NCI-H2029 (cell line): ENCODE measurements at places on chromosomes 2 and 18.
A peak's percentile ranks its signal among the peaks of the same experiment; 100 is the strongest.

GRCh38 chr2:232333361-232334135, 45.0 kb upstream of the ALPP start:
- DNase-seq: no peak

- no peak for DNase-seq
Measured at GRCh38 chr2:240795454-240795853, 24.6 kb downstream of the KIF1A start.

DNA sequence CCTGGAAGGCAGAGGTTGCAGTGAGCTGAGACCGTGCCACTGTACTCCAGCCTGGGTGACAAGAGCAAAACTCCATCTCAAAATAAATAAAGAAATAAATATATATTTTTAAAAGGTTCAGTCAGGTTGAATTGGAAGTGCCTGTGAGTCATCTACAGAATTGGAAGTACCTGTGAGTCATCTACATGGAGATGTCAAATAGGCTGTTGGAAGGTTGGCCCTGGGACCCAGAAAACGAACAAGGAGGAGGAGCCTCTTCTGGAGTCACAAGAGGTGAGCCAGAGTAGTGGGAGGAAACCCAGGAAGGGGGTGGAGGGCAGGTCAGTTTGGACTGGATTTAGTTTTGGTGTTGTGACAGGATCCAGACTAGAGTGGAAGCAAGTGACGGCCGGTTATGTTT, 15.2 kb upstream of the SCYGR1 start:
- DNase-seq: no peak

- no peak for DNase-seq
Measured at GRCh38 chr2:55408098-55408882, 11.4 kb downstream of the CCDC88A start.

DNA sequence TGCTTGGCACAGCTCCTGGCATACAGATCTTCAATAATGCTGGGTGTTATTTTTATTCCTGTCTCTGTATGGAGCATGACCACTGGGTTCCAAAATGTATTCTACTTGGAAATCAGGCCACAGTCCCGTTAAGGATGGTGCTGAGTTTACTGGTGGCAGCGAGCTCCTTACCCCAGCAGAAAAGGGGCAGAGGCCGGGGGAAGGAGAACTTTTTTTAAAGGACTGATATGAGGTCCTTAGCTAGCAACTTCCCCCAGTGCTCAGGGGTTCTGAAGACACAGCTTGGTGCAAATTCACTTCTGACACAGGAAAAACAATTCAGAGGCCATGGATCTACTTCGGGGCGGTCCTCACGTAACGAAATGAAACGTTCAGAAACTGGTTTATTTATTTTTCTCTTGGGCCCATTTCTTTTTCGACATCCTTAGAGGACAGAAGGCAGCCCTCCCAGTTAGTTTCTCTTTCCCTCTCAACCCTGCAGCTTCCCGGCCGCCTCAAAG, 872 bp downstream of the RDH14 start:
- DNase-seq: no peak

DNA sequence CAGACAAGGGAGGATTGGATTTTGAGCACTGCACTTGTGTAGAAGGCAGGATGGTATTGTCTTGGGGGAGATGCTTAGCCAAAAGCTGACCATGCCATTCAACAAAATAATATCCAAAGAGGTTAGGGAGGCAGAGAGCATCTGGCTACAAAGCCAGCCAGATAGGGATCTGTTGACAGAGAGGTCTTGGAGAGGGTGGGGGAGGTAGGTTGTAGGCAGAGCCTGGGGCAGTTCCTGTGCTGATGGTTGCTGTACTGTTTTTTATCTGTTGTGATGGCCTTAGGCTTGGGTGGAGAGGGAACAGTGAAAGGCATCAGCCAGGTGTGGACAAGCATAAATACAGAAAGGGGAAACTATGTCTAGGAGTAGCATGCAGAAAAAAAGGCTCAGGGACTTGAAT, 100.9 kb downstream of the AQP4 start:
- no peak for DNase-seq

DNA sequence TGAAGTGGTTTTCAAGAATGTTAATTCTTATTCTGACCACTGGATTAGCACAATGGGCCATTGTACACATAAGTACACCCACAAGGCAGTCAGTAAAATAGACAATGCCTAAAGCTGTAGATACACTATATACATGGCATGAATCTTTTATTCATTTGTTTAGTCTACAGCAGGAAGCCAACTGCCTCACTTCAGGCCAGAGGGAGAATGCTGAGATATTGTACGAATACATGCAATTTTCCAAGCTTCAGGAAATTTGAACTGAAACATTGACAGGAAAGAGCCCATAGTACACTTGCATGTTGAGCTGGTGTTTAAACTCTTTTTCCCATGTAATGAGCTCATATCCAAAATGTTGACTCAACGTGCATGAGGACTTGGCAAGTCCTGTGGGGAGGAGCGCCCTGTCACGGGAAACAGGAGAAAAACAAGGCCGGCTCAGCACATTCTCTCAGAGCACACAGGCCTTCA, 111.6 kb upstream of the CYP1B1 start:
- DNase-seq: no peak

DNA sequence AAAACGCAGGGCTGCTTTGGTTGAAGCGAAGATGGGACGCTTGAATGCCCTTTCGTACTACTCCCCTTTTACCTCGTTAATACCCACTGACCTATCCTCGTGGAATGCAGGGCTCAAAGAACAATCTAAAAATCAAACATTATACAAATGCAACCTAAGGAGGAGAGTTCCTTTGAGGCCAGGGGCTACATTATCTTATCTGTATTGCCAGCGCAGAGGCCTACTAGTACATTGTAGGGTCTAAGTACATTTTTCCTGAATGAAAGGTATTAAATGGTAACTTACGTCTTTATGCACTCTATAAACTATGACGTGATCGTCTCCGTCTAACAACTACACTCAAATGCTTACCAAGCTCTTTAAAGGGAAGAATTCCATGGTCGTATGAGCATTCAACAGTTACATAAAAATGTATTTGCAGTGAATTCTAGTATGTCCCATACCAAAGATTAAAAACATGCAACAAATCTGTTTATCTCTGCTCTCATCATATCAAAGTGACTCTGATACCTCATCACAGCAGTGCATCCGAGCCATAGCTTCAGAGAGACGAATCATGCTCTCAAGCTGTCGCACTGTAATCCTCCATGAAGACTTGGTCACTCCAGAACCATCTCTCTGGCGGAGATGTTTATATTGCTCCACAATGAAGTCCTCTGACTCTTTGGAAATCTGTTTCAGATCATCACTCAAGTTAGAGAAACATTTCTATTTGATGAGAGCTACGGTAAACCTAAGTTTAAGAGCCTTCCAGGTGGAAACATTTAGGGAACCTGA, 14.1 kb upstream of the LCT start:
- no peak for DNase-seq

GRCh38 chr2:207434899-207435465, 94.8 kb upstream of the CREB1 start:
- no peak for DNase-seq

DNA sequence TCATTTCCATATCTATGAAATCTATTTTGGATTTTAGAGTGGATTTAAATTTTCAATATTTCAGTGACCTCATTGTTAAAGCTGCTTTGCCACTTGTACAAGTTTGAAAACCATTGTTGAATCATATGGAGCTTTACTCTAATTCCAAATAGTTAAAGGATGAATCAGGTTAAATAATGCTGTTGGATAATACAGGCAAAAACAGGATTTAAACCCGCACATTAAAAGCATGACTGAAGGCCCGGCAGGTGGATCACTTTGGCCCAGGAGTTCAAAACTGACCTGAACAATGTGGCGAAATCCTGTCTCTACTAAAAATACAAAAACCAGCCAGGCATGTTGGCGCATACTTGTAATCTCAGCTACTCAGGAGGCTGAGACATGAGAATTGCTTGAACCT, 68.3 kb downstream of the RIF1 start:
- no peak for DNase-seq

DNA sequence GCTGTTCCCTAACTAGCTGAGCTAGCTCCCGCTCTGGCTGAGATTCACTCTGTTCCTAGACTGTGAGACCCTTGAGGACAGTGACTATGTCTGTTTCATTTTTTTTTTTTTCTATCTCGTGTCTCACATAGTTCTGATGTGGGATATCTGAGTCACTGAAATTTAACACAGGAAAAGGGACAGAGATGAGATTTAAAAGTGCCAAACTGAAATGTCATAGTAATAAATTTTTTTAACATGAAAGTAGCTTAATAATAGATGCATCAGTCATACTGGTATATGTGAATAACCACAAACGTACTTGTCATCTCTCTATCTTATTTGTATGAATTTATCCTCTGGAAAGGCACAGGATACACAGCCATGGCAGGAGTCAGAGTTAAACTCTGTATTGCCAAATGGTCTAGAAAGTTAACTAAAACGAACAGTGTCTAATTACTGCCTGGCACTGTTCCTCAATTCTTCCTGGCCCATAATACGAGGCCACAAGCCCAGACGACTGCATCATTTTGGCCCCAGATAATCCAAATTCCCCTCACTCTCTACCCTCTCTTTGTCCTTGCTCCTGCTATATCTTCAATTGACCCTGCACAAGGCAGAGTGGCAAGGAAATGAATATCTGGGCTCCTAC, 87.5 kb downstream of the SATB2 start:
- no peak for DNase-seq

- no peak for DNase-seq
Measured at GRCh38 chr2:42105330-42106256, 57.8 kb downstream of the PKDCC start.

DNA sequence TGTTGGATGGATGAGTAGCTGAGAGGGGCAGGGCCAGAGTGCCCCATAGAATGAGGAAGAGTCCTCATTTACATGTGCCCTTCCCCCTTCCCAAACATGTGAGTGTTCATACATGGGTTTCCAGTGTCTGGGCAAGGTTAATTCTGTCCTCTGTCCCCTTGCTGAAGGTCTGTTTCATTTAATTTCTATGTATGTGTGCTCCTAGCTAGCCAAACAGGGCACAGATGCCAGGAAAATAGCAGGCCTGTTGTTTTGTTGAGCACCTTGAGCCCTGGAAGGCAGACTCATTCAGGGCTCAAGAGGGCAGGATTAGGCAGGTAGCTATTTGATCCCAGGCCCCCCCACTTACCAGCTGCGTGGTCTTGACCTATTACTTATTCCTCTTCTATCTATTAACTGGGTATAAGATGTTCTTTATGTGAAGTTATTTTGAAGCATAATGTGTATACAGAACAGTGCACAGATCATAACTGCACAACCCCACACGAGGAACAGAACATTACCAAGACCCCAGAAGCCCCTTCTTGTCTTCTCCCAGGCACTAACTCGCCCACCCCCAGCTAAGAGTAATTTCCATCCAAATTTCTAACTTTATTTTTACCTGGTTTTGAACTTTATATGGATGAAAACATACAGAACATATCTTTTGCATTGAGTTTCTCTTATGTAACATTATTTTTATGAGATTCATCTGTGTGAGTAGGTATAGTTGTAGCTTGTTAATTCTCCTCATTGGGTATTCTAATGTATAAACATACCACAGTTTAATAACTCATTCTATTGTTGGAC, 164.3 kb downstream of the RPIA start:
- no peak for DNase-seq

DNA sequence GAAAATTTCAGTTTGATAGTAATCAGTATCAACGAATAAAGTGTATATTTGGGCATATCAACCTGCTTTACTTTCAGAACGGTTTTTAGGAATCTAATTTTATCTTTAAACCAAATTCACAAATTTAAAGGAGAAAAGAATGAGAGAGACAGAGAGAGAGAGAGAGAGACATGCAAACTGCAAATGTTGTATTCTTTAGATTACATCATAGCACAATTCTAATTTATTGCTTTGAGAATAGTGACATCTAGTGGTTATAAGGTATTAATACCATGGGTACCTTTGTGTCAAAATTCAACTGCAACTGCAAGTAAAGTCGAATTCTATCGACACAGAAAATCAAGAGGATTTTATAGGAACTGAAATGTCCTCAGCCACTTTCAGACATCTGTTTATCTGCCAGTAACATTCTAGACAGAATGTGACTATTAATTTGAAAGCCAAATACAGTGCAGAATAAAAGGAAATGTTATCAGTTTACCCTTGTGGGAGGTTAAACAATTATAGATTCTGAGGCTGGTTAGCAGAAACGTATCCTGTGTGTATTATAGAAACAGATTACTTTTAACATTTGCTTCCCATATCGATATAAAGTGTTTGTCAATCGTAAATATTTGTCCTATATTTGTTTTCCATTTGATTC, 529.8 kb upstream of the VRK2 start:
- peak; percentile 19 for DNase-seq

- no peak for DNase-seq
Measured at GRCh38 chr18:54790109-54790508, 38.2 kb upstream of the RAB27B start.

GRCh38 chr2:143758629-143759330, 629.6 kb downstream of the ARHGAP15 start:
- no peak for DNase-seq

DNA sequence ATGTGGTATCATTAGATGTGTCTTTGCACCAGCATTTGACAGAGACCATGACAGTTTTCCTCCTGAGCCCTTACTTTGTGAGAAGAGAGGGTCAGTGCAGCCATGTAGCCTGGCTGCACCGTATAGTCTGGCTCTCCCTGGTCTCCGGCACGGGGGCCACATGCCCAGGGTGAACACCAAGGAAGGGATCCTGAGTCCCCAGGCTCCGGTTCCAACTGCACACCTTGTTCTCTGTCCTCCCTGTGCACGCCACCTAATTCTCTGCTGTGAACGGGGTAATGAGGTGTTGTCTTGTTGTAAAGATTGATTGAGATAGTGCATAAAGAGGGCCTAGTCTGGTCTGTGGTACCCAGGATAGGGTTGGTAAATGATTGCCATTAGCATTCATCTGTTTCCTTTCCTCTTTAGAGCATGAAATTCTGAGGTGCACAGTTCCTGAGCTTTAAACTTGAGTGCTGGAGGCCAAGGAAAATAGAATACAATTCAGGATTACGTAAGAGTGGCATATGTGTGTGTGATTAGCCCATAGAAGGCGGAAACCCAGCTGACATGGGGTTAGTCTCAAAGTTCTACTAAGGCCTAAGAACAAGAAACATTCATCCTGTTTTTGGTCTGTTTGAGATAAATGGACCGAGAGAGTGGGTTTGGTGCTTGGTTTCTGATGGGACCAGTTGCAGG, 55.5 kb downstream of the NCK2 start:
- no peak for DNase-seq

- DNase-seq: no peak
Measured at GRCh38 chr2:64836566-64836965, 152.6 kb upstream of the SLC1A4 start.

GRCh38 chr2:78077633-78078032, 555.5 kb upstream of the LRRTM4 start:
- DNase-seq: no peak

GRCh38 chr2:29527947-29528346, 393.4 kb downstream of the ALK start:
- no peak for DNase-seq
